ENCODE measurements at places on chromosomes 6 and 20. TPM values are rescaled to one million over a fixed set of nuclear protein-coding genes. Genes with fewer than 3 reads are reported as not detected.

GRCh38 chr6:137264311-137265075, 45.3 kb upstream of the IFNGR1 start:
- DNase-seq: no peak

RNF144B gene
- 18.9 TPM for polyA plus RNA-seq

EZR gene
- polyA plus RNA-seq: 263 TPM

C6orf62 gene
- polyA plus RNA-seq: 143 TPM

SLC16A10 gene
- polyA plus RNA-seq: 24.4 TPM

DNA sequence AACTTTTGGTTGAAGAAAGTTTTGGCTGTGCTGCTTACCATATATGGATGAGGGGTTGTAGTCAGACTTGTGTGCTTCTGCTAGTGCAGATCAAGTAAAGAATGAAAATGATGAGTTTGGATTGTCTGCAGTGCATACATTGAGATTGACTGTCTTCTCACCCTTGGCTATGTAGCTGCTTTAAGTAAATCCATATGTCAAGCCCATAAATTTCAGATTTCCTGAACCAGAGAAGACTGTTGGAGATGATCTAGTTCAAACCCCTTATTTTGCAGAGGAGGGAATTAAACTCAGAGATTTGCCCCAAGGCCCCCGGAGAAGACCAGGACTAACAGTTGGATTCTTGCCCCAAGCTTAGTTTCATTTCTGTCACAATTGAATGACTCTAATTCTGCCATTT, 67.2 kb downstream of the PKIB start:
- no peak for DNase-seq

- no peak for DNase-seq
Observed at GRCh38 chr6:169287675-169288074, 34.0 kb upstream of the THBS2 start.

DNA sequence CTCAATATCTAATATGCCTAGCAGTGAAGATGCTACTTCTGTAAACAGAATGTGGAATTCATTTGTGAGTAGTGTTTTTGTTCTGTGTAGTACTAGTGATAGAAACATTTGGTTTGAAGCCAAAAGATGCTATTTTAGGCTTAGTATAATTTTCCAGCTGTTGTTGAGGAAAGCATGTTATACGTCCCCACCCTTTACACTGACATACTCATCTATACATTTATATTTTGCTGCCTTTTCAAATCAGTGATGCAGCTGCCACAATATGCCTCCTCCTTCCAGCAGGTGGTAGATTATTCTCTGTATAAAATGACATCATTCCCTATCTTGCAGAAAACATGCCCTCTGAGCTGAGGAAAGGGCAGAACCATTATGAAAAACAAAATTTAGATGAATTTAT, 1217.6 kb upstream of the GJE1 start:
- DNase-seq: no peak

- DNase-seq: no peak
Observed at GRCh38 chr20:44384423-44385027, 29.0 kb downstream of the HNF4A start.

GRCh38 chr6:42118162-42119001, 24.0 kb downstream of the C6orf132 start:
- DNase-seq: no peak

DNA sequence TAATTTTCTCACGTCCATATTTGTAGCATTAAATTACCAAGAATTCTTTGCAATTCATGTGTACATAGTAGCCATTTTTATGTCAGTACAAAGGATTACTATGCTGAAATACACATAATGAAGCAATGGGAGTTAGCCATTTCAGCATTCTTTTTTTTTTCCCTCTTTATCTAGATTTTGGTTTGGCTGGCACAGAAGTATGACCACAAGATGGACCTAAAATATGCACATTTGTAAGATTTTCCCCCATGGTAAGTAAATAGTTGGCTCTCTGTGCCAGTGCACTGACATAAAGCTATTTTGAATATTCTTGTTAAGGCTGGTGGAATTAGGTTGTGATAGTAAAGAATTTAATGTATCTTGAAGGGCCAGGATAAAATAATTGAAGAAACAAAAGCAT, 486.1 kb upstream of the BTBD3 start:
- DNase-seq: no peak

DNA sequence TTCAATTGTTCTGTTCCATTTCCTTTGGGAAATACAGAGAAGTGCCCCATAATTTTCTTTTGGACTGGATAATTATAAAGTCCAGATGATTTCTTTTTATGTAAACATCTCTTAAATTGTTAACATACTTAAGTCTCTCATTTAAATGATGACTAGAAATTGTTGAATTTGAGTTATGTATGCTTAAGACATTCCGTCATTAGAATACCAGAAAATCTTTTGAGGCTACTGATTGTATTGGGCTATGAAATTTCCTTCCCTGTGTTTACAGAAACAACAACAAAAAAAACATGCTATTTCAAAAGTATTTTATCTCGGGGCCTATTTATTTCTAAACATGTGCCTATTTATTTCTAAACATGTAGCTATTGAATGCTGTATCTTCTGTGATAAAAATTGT, 125.4 kb downstream of the SH3BGRL2 start:
- DNase-seq: no peak

- no peak for DNase-seq
Observed at GRCh38 chr20:43723186-43723585, 3.6 kb downstream of the GTSF1L start.

DNA sequence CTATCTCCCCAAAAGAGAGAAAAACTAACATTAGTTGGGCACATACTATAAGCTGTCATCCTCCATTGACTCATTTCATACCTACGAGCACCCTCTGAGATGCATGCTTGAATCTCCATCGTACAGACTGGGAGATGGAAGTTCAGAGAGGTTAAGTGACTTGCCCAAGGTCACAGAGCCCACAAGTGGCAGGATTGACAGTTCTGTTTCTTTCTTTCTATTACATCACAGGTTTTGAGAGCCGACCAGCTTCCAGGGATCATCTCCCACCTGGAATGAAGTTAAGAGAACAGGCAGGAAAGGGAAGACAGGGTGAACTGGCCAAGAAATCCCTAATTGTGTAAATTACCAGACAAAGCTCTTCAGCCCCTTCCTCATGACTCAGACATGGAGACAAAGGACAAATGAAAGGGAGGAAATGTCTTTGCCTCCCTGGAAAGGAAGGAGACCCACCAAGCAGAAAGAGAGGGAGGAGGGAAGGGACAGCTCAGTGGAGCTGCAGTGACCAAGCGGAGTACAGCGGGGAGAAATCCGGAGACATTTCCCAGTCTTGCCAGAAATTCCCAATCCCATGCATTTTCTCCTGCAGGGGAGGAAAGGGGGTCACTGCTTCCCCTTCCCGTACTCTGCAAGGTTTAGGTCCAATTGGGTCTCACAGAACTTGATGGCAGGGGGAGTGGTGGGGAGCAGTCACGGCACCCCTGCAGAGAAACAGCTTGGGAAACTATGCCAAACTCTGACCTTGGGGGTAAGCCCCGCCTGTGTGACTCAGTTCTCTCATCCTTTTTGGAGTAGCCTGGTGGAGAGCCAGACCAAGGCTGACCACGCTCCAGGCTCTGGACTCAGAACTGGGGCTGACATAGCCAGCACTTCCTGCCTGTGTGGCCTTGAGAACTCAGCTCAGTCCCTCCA, 154.3 kb downstream of the ANKRD60 start:
- DNase-seq: no peak

DNA sequence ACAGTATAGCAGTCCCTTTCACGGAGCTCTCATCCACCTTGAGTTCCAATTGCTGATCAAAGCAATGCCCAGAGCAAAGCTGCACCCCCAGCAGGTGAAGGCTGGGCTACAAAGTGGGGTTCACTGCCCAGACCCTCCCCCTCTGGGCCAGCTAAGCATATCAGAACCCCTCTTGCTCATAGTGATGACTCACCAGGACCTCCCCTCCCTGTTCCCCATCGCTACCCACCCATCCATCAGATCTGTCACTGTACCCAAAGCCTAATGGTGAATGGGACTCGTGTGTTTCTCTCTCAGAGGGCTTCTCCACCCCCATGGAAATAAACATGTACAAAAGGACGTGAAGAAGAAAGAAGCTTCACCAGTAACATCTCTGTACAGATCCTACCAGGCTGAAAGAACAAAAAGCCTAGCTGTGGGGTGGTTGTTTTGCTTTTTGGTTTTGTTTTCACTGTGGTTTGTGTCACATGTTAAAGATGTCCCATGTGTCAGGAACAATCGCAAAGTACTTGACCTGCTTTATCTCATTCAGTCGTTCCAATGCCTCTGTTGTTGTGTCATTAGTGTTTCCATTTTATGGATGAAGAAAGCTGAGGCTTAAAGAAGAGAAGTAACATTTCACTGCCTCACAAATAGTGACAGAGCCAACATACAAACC, 518.5 kb downstream of the CD83 start:
- DNase-seq: no peak

DNA sequence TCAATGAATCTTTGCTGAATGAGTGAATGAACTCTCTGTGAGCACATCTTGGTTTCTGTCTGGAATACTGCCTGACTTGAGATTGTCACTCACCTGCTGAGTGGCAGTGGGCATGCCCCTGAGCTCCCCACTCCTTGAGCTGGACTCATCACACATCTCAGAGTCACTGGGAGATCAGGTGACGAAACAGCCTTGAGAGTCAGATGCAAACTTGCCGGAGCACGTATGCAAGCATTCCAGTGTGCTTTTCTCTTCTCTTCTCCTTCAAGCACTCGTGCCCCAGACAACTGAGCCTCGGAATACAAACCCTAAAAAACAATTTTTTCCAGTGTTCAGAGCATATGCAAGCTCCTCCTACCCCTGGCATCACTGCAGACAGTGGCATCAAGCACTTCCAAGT, 9.4 kb upstream of the BMP7 start:
- no peak for DNase-seq

MMP24 gene
- 1.6 TPM for polyA plus RNA-seq

GRCh38 chr20:49508435-49509199, 26.1 kb upstream of the KCNB1 start:
- peak; percentile 36 for DNase-seq

WFDC2 gene
- 141 TPM for polyA plus RNA-seq

DLK2 gene
- 0.53 TPM for polyA plus RNA-seq

GRCh38 chr6:45487645-45488044, 109.9 kb upstream of the SUPT3H start:
- no peak for DNase-seq

- DNase-seq: no peak
Observed at GRCh38 chr20:59745201-59745600, 140.9 kb downstream of the PHACTR3 start.

EDN1 gene
- 4.8 TPM for polyA plus RNA-seq

DNA sequence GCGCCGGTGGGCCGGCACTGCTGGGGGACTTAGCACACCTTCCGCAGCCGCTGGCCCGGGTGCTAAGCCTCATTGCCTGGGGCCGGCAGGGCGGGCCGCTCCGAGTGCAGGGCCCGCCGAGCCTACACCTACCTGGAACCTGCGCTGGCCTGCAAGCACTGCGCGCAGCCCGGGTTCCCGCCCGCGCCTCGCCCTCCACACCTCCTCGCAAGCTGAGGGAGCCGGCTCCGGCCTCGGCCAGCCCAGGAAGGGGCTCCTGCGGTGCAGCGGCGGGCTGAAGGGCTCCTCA, 10.7 kb upstream of the MPC1 start:
- DNase-seq: no peak

DNA sequence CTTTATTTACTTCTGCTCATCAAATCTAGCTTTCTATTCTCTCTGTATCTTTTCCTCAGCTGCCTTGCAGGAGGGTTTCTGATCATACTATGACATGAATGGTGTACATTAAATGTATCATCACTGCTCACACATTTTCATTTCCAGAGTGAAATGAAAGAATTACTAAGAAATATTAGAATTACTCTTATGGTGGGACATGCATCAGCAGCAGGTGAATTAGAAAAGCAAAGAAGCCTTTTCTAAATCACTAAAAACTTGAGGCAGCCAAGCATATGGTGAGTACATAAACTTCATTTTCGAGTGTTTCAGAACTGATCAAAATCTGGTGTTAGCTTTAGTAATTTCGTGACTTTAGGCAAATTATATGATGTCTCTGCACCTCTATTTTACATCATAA, 23.6 kb downstream of the IL17A start:
- no peak for DNase-seq

LPA gene
- 0.28 TPM for polyA plus RNA-seq

Measured in right renal cortex interstitium (tissue), 3 donors.